ENCODE measurements at places on chromosomes 12 and 14. TPM values are rescaled to one million over a fixed set of nuclear protein-coding genes. Genes with fewer than 3 reads are reported as not detected.

CELA1 gene
- not detected for total RNA-seq

RHOJ gene
- total RNA-seq, result 5.3 TPM

TOMM20L gene
- not detected for total RNA-seq

TEX22 gene
- 1.4 TPM for total RNA-seq

BHLHE41 gene
- total RNA-seq, result 3.1 TPM

SIRT4 gene
- total RNA-seq, result 5.6 TPM

CLEC1B gene
- total RNA-seq, result not detected

CLEC2A gene
- total RNA-seq, result not detected

NPFF gene
- 1.7 TPM for total RNA-seq

KRT74 gene
- not detected for total RNA-seq

LMNTD1 gene
- not detected for total RNA-seq

COA8 gene
- 32.3 TPM for total RNA-seq

C12orf50 gene
- total RNA-seq, result not detected

PAX9 gene
- total RNA-seq, result not detected

GOLGA3 gene
- total RNA-seq, result 69.6 TPM

PIK3C2G gene
- total RNA-seq, result 0.13 TPM

KCNA1 gene
- not detected for total RNA-seq

EAPP gene
- total RNA-seq, result 36.6 TPM

TXNRD1 gene
- total RNA-seq, result 196 TPM

PARPBP gene
- total RNA-seq, result 11.2 TPM

VRTN gene
- not detected for total RNA-seq

PSME1 gene
- 188 TPM for total RNA-seq

LRRC10 gene
- total RNA-seq, result not detected

PTPN6 gene
- total RNA-seq, result 1.0 TPM

MMP17 gene
- 18.1 TPM for total RNA-seq

RD3L gene
- total RNA-seq, result not detected

KLHDC2 gene
- total RNA-seq, result 34.3 TPM

CCDC197 gene
- not detected for total RNA-seq

POTEG gene
- total RNA-seq, result not detected

CCDC85C gene
- total RNA-seq, result 7.0 TPM

Data from epithelial cell of alveolus of lung (primary cell).